ENCODE measurements at places on chromosomes 6 and 20. TPM values are rescaled to one million over a fixed set of nuclear protein-coding genes. Genes with fewer than 3 reads are reported as not detected.

- DNase-seq: peak; percentile 61
Measured at GRCh38 chr6:79536954-79537747, at the start of gene LCA5. TSS of gene LCA5 (minus strand) at chr6:79537430. CDS start at chr6:79518894, 18,536 bp downstream.

DNA sequence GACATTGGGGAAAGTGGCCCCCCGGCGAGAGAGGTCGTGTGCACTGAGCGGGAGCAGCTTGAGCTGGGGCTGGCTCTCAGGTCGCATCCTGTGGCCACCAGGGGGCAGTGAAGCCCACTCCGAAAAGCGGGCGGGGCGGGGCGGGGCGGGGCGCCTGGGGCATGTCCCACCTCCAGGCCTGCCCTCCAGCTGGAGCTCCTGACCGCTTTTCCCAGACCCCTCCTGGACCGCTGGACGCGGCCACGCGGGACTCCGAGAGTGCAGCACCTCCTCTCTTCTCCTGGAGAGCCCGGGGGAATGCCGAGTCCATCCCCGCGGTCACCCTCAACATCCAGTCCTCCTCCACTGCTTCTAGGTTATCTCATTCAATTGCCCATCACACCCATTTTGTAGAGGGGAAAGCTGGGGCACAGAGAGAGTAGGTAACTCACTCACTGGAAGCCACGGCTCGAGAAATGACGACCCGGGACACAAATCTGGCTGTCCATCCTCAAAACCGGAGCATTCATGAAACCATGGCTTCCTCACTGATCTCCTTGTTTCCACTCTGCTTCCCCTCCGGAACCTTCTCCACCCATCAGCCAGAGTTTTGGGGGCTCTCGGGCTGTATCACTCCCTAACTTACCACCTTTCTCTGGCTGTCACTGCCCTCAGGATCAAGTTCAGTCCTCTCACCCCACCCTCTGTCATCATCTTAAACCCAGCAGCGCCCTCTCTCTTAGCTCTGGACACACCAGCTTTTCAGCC lies 24.1 kb downstream of the COX4I2 start:
- peak; percentile 73 for DNase-seq

Gene HAO1
- total RNA-seq: under 0.01 TPM

- DNase-seq: no peak
Measured at GRCh38 chr6:37006793-37007339, 1.4 kb downstream of the FGD2 start.

DNA sequence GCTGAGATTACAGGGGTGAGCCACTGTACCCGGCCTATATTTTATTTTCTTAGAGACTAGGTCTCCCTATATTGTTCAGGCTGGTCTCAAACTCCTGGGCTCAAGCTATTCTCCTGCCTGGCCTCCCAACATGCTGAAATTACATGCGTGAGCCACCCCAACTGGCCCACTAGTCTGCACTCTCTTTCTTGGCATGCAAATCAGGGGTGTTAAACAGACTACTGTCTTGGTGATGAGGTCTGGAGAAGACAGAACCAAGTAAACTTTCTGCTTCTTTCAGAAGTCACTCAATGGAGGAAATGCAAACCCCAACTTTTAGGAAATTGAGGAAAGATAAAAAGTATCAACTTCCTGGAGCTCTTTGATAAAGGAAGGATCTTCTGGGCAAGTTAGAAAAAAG lies 8.0 kb upstream of the TUBB2B start:
- no peak for DNase-seq

Gene OOEP
- not detected for total RNA-seq

DNA sequence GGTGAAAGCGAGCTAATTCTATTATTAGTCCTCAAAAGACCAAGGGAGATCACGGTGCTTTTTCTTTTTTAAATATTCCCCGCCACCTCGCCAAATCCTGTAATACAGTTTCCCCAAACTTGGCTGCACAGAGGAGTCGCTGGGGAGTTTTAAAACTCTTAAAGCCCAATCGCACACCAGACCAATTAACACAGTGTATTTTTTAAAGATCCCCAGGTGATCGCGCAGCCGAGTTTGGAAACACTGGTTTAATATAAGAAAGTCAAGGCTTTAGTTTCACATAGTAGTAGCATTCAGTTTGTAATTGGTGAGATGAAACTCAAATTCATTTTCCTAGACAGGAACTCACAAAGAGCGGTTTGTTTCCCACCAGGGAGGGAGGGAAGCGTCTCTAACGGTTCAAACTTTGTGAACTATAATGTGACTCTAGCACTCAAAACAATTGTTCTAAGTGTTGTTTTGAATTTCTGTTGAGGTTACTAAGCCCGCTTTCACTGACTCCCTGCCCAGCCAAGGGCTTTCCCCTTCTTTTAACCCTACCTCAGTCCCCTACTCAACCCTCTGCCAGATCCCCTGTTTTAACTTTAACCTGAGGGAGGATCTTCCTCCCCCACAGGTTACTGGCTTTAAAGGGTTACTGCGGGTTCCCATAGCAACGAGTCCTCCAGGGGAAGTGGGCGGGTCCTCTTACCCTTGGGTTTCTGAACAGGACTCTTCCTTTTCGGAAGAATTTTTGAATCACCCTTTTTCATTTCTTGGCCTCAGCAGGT lies 25.7 kb upstream of the BTBD3 start:
- peak; percentile 24 for DNase-seq

- no peak for DNase-seq
Measured at GRCh38 chr6:148451690-148452089, 109.1 kb downstream of the SASH1 start.

DNA sequence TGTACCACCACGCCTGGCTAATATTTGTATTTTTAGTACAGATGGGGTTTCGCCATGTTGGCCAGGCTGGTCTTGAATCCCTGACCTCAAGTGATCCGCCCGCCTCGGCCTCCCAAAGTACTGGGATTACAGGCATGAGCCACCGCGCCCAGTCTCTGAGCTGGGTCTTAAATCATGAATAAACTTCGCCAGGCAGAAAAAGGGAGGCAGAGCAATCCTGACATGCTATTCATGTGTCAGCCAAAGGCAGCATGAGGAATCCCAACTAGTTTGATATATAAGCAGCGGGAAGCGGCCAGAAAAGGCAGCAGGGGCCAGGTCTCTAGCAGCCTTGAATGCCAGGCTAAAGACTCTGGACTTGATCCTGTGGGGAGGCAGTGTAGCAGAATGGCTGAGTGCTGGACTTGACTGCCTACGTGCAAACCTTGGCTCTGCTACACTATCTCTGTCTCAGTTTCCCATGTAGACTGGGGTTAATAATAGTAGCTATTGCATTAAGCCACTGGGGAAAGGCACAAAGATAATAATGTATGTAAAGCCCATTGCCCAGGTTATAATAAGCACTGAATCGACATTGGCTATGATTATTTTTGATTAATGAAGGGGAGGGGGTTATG lies 1.8 kb downstream of the PROCR start:
- no peak for DNase-seq

GRCh38 chr20:1822564-1823449 lies 72.4 kb upstream of the SIRPA start:
- DNase-seq: no peak

DNA sequence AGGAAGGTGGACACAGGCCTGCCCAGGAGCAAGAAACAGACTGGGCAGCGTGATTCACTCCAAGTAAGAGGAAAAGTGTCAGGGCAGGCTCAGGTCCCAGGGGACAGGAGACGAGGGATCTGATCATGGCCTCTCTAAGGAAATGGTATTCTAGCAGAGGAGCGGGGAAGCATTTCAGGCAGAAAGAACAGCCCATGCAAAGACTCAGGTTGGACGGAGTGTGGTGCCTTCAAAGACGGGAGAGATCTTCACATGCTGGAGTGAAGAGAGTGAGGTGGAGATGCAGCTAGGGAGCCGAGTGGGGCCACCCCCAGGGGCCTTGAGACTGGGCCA lies 161.1 kb downstream of the SYCP2 start:
- no peak for DNase-seq

Gene PRDM13
- total RNA-seq: not detected

- no peak for DNase-seq
Measured at GRCh38 chr6:105036351-105036750, 79.4 kb downstream of the LIN28B start.

- no peak for DNase-seq
Measured at GRCh38 chr6:45689926-45690615, 312.3 kb upstream of the SUPT3H start.

DNA sequence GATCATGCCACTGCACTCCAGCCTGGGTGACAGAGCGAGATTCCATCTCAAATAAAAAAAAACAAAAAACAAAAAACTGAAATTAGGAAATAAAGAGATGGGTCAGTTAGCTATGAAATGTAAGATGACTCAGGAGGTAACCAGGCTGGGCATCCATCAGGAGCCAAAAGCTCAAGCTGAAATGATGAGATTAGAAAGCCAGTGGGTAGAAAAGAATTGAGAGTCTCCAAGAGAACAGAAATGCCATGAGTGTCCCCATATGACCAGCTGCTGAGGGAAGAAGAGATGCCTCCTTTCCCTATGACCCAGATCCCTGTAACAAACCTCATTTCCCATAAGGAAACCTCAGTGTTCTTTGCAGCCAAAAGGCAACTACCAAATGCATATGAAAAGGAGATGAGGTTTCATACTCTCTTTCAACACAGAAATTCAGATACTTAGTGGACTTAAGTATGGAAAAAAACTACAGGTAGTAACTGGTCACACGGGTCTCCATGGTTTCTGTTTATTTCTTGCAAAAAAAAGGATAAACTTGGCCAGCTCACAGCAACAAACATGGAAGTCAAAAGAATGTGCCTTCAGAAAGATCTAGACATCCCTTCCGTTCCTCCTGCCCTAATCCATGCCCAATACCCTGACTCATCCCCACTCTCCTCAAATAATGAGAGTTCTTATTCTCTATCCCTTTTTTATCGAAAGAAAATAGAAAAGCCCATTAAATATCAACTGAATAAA lies 8.1 kb downstream of the ARHGAP18 start:
- no peak for DNase-seq

Gene NKAPL
- total RNA-seq: 3.7 TPM

Gene OPRM1
- total RNA-seq: 1.2 TPM

Data from frontal cortex (tissue), 4 donors.